ENCODE measurements at places on chromosomes 4 and X.

GRCh38 chrX:46408553-46409407, 136.4 kb downstream of the ZNF674 start:
- no peak for DNase-seq

DNA sequence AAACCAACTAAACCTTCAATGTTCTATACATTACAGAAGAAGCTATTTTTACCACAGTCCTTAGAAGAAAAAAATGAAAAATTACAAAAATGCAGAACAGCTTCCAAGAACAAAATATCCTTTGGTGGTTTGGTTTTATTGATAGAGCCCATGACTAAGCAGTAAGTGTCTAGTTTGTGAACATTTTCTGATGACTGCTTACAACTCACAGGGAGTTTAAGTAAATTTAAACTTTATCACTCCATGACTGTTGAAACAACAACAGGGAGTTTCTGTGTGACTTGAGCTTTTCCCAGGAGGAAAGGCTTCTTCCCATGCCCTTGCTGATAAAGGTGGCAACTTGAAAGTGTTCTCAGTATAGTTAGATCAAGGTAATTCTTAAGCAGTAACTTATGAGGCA, 2.9 kb downstream of the PF4 start:
- DNase-seq: no peak

- no peak for DNase-seq
These were observed 113.3 kb downstream of the EFNB1 start for GRCh38 chrX:68942104-68942503.

GRCh38 chr4:139774759-139775487, 109.3 kb downstream of the MGST2 start:
- DNase-seq: no peak

DNA sequence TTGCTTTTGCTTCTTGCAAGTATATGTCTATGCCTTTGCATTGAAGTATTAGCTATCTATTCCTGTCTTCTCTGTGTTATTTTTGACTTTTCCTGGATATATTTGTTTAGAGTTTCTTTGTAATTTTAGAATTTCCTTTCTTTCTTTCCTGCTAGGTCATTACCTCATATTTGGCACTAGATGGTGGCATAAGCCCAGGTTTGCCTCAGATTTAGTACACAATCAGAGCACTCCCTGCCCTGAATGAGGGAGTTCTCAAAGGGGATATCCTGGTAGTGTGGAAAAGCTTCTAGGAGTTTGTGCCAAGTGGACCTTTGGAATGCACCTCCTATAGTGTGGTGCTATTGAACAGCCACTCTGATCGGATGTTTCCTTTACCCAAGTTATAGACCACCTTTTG, 181.6 kb downstream of the UGT8 start:
- no peak for DNase-seq

Data from NCI-H187 (cell line).